D721Med (cell line): ENCODE measurements at places on chromosomes 4 and X.

DNA sequence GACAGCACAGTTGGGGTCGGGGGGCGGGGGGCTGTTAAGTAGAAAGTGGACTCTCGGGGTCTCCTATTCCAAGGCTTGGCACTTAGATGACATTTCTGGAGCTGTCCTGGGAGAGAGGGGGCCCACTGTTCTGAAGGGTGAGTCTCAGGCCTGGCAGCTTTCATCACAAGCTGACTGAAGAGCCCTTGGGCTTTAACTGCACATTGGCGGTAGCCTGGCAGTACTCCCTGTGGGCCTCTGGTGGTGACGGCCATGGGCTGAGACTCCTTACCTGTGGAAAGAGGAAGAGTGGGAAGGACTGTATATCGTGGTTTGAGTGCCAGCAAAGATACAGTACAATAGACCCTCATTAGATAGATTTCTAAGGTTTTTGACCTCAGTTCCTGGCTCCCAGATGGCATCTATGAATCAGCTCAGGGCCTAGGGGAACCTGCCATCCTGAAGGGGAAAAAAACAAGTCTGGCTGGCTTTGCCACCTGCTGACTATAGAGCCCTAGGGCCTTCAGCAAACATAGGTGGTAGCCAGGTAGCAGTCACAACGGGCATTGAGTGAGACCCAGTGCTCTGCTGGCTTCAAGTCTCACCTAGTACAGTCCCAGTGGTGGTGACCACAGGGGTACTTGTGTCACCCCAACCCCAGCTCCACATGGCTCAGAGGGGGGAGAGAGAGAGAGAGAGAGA lies 87.9 kb downstream of the ANKRD17 start:
- no peak for DNase-seq

- no peak for DNase-seq
Measured at GRCh38 chrX:30039768-30040167, 175.6 kb upstream of the MAGEB2 start.

DNA sequence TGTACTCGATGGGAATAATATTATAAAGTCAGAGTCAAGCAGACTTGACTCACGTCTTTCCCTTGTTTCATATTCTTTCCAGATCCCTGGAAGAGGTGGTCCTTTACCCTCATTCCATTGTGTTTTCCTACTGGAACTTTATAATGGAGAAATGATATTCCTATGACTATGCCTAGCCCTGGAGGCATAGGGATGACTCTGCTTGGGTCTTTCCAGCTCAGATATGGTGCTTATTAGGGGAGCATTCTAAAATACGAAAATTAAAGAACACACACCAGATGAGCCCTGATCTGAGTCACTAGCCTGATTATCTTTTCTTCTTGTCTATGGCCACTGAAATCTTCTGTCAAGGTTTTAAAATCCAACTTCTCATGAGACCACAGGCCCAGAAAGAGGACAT lies 231.4 kb downstream of the ANKRD50 start:
- DNase-seq = no peak

DNA sequence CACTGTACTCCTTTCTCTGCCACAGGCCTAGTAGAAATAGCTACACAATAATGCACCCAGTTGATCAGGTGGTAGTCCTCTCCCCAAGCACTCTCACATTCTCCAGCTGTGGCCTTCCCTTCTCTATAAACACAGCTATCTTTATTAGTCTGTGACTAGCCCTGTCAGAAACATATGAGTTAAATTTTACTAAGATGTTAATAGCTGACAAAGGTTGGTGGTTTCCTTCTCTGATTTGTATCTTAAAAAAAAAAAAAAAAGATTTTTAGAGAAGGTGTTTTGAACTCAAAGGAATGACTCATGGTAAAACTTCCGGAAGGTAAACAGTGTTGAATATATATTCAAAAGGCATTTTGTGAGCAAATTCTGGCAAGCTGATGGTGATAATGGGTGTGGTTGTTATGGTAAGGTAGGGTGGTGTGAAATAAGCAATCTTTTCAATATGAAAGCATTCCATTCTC lies 327.4 kb downstream of the PPP3CA start:
- no peak for DNase-seq

- DNase-seq = no peak
Measured at GRCh38 chrX:14361435-14361834, 167.9 kb upstream of the GLRA2 start.

GRCh38 chr4:16225863-16226815 lies at the start of gene TAPT1:
TAPT1 (minus strand) TSS chr4:16226471; CDS start chr4:16226457, 14 bp downstream.
- DNase-seq = peak; percentile 29

DNA sequence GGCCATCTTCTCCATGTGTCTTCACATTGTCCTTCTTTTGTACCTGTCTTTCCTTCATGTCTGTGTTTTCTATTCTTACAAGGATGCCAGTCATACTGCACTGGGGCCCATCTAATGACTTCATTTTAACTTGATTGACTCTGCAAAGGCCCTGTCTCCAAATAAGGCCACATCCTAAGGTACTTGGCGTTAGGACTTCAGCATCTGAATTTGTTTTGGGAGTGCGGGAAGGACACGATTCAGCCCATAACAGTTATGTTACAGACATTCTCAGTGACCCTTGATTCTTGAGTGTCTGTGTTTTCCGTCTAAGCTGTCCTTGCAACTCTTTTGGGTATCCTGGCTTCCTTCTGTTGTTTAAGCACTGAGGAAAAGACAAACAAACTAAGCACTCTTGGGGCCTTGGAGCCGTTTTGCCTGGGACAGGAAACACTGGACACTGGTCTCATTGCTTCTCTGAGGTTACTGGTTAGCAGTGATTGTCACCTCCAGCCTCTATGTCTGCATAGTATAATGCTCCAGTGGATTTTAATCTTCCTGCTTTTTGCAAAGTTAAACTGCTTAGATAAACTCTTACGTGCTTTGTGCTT lies 80.7 kb downstream of the SNX25 start:
- no peak for DNase-seq

GRCh38 chrX:13257223-13258051 lies 62.4 kb downstream of the ATXN3L start:
- no peak for DNase-seq

DNA sequence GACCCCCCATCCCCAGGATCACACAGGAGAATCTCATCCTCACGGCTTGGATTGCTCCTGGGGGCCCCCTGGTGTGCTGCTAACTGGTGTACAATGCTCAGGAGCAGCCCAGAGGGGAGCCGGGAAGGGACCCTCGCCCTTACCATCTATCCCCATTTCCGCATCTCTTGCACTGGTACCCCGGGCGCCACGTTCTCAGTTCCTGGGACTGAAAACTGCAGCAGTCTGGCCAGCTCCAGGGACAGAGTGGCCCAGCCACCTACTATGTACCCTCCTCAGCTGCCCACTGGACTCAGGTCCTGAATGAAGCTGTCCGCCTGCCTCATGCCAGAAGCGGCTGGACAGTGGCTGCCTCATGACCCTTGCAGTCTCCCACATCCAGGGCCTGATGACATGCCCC lies 2.7 kb downstream of the SMIM10L2A start:
- no peak for DNase-seq

GRCh38 chr4:149708513-149709130 lies 107.0 kb downstream of the IQCM start:
- no peak for DNase-seq

- no peak for DNase-seq
Measured at GRCh38 chrX:44876086-44876485, 3.1 kb downstream of the KDM6A start.

- no peak for DNase-seq
Measured at GRCh38 chrX:86066998-86067397, 19.6 kb upstream of the CHM start.

DNA sequence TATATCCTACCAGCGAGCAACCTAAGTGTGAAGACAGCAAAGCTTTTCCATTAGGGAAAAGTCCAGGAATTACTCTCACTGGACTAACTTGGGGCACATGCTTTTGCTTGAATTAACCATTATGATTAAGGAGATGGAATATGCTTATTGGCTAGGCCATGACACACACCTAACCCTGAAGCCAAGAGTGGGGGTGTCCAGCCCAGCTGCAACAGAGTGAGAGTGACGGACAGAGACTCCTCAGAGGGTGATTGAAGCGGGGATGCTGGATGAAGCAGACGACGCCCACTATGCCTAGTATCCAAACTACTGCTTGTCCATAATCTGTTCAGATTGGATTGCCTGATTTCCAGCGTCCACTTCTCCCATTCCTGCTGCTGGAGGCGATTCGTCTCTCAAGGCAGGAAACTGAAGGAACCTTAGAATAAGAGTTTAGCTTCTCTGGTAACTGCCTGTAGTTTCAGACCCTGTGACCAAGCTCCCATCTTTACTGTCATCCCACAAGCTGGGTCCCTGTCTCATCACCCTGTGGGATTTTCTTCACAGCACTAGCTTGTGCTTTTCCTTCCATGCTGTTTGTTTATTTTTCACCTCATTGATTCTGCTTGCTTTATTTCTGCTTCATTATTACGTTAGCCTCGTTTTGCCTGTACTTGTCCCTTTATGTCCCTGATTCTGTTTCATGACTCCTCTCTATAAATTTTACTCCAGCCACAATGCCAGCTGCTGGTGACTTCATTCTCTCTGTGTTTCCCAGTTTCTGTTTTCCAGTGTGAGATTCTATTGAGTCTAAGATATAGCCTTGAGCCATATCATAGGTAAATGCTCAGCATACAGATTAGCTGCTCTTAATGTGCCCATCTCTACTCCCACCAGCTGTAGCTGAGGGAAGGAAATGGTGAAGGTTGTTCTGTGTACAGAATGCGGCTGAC lies 19.0 kb downstream of the FAM47E start:
- no peak for DNase-seq

DNA sequence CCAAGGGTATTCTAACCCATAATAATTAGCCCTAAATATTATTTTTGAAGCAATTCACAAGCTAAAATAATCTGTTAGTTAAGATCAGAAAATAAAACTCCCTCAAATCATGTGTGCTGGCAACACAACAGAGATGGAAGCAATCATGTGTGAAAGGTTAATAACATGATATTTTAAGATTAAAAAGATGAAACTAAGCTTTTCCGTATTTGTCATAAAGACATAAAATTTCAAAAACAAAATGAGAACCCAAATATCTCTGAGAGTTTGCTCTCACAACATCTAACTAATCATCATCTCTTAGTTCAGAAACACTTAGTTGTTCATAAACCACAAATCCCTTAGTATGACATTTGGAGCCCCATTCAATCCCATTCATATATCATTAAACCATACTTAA lies 749.1 kb downstream of the CCSER1 start:
- DNase-seq = no peak

DNA sequence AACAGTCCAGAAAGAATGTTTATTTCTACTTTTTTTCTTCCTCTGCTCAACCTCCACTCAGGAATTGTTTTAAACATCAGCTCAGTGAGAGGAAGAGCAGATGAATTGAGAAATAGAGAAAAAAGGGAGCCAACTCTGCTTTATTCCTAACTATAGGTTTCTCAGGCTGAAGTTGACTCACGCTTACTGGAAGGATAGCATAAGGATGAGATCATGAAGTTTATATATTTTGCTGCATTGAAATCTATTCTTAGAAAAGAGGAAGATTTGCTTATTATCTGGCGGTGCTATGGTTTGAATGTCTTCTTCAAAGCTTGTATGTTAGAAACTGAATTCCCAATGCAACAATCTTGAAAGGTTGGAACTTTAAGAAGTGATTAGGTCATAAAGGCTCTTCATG lies 1673.4 kb upstream of the PCDH7 start:
- DNase-seq = no peak

GRCh38 chr4:113409181-113409580 lies 352.4 kb downstream of the CAMK2D start:
- no peak for DNase-seq

GRCh38 chr4:28369499-28369898 lies 1508.9 kb downstream of the STIM2 start:
- DNase-seq = no peak

GRCh38 chr4:125773931-125774330 lies 459.2 kb downstream of the FAT4 start:
- no peak for DNase-seq

DNA sequence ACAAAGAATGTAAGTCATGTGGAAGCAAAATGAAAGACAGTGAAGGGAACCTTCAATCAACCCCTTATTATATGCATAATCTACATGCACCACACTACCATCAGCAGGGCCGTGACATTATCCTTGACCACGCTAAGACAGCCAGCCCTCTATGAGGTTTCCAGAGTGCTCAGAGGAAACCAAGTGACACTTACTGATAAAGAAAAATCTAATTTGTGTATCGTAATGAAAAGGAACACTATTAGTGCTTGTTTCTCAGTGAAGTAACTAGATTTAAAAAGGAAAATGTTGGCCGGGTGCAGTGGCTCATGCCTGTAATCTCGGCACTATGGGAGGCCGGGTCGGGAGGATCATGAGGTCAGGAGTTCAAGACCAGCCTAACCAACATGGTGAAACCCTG lies 56.4 kb downstream of the ABCG2 start:
- no peak for DNase-seq

GRCh38 chr4:73803213-73803612 lies 33.3 kb upstream of the CXCL6 start:
- no peak for DNase-seq

DNA sequence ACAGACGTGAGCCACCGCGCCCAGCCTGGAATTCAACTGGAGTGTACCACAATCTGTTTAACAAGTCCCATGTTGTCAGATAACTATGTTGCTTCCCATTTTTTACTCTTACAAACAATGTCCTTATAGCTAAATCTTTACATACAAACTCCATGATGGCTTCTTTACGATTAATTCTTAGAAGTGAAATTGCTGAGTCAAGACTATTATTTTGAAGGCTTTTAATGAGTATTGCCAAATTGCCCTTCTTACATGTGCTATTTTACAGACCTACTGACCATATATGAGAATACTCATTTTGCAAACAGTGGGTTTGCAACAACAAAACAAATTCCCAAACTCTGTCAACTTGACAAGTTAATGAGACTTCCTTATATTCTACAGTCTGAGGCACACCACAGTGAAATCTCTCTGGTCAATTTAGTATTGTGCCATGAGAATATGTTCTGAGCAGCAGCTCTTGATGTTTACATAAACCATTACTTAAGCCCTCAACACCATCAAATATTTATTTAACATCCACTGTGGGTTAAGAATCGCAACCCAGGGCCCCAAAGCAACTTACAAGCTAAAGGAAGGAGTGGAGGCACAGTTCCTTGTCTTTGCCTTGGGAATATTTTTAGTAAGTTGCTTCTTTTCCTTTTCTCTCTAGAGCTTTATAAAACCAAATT lies 128.5 kb downstream of the SPRY1 start:
- no peak for DNase-seq

GRCh38 chr4:111959222-111959621 lies 186.0 kb upstream of the FAM241A start:
- no peak for DNase-seq

DNA sequence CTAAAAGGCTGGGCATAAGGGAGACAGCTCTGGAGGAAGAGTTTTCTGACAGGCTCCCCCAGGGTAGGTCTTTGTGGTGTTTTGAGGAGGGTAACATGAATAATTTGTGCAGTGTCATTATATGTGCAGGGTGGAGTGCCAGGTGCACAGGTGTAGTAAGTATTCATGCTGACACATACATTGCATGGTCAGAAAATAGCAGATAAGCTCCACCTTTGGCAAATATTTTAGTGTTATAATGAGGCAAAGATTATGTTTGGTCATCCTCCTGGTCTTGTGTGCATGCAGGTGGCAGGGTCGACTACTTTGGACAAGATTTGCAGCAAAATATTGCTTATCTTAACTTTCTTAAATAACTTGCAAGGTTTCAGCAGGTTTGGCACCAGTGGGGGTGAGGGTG lies 910.4 kb upstream of the PCDH10 start:
- DNase-seq = no peak

- no peak for DNase-seq
Measured at GRCh38 chr4:31349907-31350306, 629.7 kb downstream of the PCDH7 start.

- DNase-seq = no peak
Measured at GRCh38 chr4:141705747-141706377, 69.5 kb downstream of the IL15 start.

GRCh38 chr4:132530861-132531260 lies 618.2 kb upstream of the PCDH10 start:
- no peak for DNase-seq
